ENCODE measurements at places on chromosomes 13 and 19. TPM values are rescaled to one million over a fixed set of nuclear protein-coding genes. Genes with fewer than 3 reads are reported as not detected.

- peaks cover 22% of the 10 kb centered on the region for H3K36me3 ChIP-seq
- no peak overlapping the region for H3K4me3 ChIP-seq
- no peak for DNase-seq
- no peak overlapping the region for H3K27ac ChIP-seq
- no peaks in the 10 kb centered on the region for H3K4me1 ChIP-seq
These were observed 16.5 kb downstream of the BTBD2 start for GRCh38 chr19:1998712-1999708.

DNA sequence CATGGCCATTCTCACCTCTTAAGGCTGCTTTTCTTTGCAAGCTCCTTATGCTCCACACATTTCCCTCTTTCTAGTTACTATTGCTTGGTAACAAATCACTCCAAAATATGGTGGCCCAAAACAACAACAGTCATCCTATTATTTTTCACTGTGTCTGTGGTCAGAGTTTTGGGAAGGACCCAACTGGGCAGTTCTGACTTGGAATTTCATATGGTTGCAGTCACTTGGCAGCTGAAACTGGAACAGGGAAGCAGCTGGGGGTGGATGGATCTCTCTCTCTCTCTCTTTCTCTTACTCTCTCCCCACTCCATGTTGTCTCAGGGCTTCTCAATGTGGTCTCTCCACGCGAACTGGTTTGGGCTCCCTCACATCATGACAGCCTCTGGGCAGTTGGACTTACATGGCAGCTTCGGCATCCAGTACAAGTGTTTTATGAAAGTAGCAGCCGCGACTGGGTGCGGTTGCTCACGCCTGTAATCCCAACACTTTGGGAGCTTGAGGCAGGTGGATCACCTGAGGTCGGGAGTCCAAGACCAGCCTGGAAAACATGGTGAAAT is 39.6 kb downstream of the NUMBL start:
- peak overlapping the region; percentile 36 for H3K27ac ChIP-seq
- peaks cover 27% of the 10 kb centered on the region for H3K4me1 ChIP-seq
- H3K4me3 ChIP-seq: no peak overlapping the region
- DNase-seq: no peak
- H3K27me3 ChIP-seq: no peaks in the 10 kb centered on the region

DNA sequence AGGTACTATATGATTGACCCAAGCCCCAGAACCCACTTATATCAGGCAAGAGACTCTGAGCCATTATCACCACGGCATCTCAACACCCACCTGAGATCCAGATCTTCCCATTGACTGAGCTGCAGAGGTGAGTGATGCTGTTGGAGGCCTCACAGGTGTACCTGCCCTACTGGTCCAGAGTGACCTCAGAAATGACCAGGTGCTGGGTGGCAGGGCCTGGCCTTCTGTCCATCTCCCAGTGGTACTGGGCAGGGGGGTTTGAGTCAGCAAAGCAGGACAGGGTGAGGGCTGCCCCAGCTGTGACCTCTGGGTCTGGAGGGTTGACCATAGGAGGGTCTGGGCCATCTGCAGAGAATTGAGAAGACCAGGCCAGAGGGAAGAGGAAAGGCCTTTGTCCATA is 13.2 kb upstream of the CEACAM20 start:
- H3K4me1 ChIP-seq: no peaks in the 10 kb centered on the region
- H3K4me3 ChIP-seq: no peak overlapping the region
- peaks cover 16% of the 10 kb centered on the region for H3K27me3 ChIP-seq
- H3K36me3 ChIP-seq: no peaks in the 10 kb centered on the region

GRCh38 chr19:45492627-45493470 is 4.0 kb downstream of the RTN2 start:
- H3K27me3 ChIP-seq: peaks cover 8% of the 10 kb centered on the region
- peaks cover 15% of the 10 kb centered on the region for H3K4me1 ChIP-seq
- H3K27ac ChIP-seq: peak overlapping the region; percentile 83
- no peak for DNase-seq

Gene OR7A5
- not detected for total RNA-seq
